Stimulated activated CD4-positive, alpha-beta T cell treated with anti-CD3 and anti-CD28 coated beads, Interleukin-15, amount 100 ng/mL, for 1 hour (primary cell): ENCODE measurements at places on chromosomes 1 and 21.
A peak's percentile ranks its signal among the peaks of the same experiment; 100 is the strongest.

DNA sequence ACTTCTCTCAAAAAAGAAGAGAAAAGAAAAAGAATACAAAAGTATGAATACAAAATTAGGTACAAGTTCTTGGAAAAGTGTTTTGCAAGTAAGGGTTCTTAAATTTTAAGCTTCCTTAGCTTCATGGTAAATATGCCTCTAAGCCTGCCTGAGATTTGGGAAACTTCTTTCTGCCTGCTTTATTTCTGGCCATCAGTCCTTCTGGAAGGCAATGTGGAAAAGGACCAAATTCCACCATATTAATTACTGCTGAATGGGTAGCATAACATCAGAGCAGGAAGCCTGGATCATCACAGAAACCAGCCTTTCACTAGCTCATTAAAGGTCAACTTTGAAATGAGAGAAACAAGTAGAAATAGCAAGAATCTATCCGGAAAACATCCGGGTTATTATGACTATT lies 39.1 kb upstream of the CAP1 start:
- no peak for DNase-seq

- DNase-seq, result no peak
Measured at GRCh38 chr1:246018146-246018545, 488.9 kb downstream of the SMYD3 start.

DNA sequence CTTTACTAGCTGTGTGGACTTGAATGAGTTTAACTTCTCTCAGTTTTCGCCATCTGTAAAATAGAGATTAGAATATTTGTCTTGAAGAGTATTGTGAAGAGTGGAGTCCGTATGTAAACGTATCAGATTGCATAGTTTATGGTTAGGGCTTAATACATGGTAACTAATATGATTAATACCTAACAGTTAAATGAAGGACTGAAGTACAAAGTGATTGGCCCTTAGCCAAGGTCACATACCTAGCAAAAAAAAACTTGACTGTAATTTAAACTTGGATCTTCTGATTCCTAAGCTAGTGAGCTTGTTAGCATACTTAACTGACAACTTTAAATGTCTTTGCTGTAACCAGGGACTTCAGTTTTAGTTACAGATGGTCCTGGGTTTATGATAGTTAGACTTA lies 1.9 kb downstream of the GIPC2 start:
- DNase-seq, result no peak

DNA sequence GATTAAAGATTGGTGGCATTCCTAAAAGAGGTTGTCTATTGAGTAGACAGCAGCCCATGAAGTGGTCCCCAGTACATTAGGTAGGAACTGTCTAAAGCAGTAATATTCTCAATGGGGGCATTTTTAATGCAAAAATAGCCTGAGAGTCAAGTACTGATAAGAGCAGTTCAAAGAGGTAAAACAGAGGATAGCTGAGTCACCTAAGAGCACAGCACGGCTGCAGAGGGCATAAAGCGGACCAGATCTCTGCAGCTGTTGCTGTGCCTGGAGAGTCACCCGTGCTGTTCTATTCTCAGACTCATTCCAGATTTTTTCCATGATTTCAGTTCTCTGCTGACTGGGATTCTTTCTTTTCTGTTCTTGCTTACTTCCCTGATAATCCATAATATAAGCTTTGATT lies 313.2 kb downstream of the OLFM3 start:
- DNase-seq, result no peak

DNA sequence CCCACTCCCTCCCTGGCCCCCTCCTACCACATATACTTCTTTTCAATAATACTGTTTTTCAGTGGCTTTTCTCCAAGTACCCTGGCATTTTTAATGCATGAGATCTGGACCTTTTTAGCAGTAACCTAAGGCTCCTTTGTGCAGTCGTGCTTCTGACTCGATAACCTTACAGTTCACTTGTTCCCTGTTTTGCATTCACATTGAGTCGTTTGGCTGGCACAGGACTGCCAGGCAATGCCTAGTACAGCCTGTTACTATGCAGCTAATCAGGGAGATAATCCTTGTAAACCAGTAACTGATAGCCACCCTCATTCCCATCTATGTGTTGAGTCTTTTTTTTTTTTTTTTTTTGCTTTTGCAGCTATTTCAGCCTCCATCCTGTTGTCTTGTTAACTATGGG lies 3.7 kb downstream of the ATP1B1 start:
- DNase-seq, result no peak

GRCh38 chr21:41593760-41594138 lies 85.8 kb upstream of the TMPRSS2 start:
- DNase-seq, result no peak

- DNase-seq, result peak; percentile 5
Measured at GRCh38 chr1:86774305-86775295, 70.2 kb downstream of the SH3GLB1 start.

DNA sequence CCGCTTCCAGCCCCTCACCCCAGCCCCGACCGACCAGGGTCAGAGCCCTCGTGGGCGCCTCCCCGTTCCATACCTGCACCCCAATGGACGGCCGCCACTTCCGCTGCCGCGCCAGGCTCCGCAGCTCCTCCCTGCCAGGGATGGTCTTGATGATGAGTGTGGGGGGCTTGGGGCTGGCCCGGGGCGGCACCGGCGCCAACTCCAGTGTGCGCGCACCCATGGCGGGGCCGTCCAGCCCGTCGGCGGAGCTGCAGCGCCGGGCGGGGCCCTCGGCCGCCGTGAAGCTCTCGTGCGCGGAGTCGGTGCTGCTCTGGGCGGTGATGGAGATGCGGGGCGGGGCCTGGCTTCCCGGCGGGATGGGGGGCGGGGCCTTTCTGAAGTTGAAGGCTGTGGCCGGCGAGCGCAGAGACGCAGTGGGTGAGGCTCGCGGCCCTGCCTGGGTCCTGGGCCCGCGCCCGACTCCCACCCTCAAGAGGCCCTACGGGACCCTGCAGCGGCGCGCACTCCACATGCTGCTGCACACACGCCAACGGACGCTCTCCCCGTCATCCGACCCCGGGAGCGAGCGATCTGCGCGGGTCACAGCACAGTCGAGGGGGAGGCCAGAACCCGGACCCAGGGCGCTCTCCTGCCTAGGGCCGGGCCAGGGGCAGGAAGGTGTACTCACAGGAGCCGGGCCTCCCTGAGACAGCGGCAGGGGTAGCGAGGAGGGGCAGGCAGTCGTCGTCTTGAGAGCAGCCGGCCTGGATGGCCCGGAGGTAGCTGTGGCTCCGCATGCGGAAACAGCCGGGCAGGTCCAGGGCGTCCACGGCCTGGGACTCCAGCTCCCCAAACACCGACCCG lies 26.1 kb upstream of the SMIM12 start:
- peak; percentile 40 for DNase-seq

DNA sequence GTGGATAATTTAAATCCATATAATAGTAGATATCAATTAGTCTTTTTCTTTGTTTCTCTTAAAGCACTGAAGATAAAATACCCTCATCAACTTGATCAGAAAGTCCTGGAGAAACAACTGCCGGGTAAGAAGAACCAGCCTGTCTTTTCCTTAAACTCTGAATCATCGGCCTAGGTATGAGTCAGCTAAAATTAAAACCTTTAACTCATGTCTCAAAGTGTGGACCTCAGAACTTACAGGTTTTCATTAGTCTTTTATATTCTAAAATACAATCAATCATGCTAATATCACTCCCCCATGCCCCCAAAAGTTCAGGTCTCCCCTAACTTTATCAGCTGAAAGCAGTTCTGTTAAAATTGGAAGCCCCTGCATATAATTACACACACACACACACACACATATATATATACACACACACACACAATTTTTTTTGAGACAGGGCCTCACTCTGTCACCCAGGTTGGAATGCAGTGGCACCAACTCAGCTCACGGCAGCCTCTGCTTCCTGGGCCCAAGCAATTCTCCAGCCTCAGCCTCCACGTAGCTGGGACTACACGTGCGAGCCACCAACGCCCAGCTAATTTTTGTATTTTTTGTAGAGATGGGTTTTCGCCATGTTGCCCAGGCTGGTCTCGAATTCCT lies 61.3 kb downstream of the B3GALNT2 start:
- no peak for DNase-seq

DNA sequence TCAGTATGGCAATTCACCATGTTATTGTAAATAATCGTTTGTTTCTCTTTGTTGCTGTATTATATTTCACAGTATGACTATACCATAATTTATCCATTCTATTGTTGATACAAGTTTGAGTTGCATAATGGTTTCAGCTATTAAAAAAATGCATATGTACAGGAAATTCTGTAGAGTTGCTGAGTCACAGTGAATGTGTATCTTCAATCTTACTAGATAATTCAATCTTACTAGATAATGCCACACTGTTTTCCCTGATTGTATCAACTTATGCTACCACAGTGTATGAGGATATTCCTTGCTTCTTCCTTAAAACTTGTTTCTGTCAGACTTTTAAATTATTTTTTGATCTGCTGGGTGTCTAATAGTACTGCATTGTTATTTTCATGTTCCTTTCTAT lies 3.5 kb upstream of the COA6 start:
- no peak for DNase-seq

- no peak for DNase-seq
Measured at GRCh38 chr1:117093870-117094621, 27.5 kb downstream of the TRIM45 start.

DNA sequence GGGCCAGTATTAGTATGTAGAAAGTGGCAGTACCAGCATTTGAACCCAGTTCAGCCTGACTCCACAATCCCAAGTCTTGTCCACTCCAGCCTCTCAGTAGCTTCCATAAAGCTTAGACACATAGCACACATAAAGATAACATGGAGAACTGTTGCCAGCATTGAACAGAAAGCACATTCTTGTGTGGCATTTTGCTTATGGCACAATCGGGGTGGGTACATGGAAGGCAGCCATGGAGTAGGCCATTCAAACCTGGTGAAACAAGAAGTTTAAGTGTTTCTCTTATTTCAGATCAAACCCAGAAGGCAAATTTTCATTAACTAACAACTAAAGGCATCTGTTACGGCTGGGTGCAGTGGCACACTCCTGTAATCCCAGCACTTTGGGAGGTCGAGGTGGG lies 102.7 kb downstream of the HIVEP3 start:
- DNase-seq, result no peak

GRCh38 chr21:45040739-45041138 lies 33.6 kb upstream of the ADARB1 start:
- DNase-seq, result no peak

GRCh38 chr1:54069791-54070170 lies 16.4 kb downstream of the TCEANC2 start:
- no peak for DNase-seq

GRCh38 chr1:12542138-12542465 lies 75.9 kb downstream of the DHRS3 start:
- no peak for DNase-seq

GRCh38 chr21:43370091-43370658 lies 56.8 kb downstream of the SIK1 start:
- DNase-seq, result no peak

DNA sequence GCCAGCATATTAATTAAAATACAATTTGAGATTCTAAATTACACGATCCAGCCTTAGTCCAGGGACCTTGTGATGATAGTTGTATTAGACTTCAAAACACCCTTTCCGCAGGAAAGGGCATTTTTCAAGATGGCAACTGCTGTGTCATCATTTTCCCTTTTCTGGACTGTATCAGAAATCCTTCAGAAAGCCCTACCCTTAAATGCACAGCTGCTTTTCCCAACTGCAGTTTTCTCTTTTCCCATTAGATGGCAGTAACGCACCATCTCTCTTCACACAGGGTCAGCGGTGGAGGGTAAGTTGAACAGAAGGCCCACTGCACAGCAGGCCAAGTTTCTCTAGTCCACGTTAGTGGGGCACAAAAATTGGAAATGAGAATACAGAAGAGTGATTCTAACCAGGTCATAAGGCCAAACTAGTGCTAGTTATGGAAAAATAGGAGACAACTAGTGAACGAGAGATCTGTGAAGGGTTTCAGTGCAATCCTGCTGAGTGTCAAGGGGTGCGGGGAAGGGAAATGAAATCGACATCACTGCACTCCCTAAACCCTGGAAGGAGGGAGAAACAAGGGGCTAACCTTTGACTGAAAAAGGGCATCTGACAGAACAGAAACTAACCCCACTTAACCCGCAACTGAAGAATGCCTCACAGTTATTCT lies 22.1 kb upstream of the TDRD10 start:
- no peak for DNase-seq
